Activated CD4-positive, alpha-beta T cell treated with anti-CD3 and anti-CD28 coated beads, Interleukin-2, amount 50 U/mL, for 1 hour (primary cell): ENCODE measurements at places on chromosomes 1 and 21.

- no peak for DNase-seq
Measured at GRCh38 chr1:21638531-21639341, 30.4 kb downstream of the RAP1GAP start.

DNA sequence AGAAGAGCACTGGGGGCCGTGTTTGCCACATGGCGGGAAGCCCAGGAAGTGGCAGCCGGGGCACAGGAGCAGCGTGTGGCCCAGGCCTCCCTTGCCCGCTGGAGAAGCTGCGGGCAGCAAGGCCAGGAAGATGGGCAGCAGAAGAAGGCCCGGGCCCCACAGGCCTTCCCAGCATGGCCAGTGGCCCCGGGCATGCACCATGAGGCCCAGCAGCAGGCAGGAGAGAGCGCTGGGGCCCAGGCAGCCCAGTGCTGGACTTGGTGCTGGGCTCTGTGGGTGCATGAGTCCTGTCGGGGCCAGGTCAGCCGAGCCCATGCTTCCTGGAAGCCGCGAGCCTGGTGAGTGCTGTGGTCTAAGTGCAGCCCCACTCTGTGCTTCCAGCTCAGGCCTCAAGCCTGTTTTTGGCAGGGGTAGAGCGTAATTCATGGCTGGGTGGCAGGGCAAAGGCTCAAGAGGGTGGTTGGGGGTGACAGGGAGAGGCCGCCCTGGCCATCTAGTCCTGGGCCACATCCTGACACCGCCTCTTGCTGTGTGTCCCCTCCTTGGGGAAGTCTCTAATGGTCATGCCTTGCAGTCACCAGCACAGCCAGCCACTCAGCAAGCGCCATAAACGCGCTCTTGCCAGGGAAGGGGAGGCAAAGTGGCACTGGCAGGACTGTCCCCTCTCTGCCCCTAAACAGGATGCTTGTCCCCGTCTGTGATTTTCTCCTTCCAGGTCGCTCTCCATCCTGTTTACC is 21.3 kb downstream of the MTHFR start:
- DNase-seq = no peak

DNA sequence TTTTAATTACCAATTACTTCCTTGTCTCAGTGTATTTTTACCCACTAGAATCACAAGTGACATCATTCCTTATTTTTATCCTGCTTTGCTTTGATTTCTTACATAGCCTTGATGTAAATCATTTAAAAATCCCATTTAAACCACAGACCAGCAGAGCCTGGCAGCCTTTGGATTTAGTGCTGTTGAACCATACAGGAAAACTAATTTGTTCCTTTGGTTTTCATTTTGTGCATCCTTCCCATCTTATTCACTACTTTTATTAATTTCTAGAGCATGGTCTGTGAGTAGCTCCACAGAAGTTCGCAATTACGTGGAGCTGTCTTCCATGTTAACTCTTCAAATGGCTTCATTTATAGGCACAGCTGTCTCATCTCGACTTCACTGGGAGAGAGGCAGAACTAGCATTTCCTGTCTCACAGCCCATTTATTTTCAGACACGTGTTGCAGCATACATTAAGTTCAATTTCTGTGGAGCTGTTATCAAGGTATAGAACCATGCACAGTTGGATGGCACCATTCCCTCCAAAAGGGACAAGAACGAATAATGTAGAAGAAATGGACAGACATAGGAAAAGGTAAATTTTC is 235.3 kb downstream of the MRPL39 start:
- no peak for DNase-seq

DNA sequence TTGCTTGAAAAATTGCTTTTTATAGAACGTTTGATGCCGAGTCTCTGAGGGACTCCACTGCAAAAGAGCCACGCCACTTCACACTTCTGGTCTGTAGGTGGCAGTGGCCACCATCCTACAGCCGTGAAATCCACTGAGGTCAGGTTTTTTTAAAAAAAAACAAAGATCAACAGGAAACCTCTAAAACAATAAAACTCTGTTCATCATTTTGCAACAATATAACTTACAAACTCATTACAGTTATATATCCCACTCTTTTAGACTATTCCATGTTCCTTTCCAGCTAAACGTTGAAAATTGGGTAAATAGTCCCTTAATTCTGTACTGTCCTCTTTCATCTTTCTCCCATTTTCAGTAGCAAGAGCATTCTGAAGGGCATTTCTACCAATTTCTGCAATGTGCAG is 64.6 kb upstream of the FMN2 start:
- no peak for DNase-seq

GRCh38 chr1:181345146-181345545 is 138.2 kb upstream of the CACNA1E start:
- DNase-seq = no peak

- no peak for DNase-seq
Measured at GRCh38 chr1:151010346-151010726, 2.1 kb downstream of the PRUNE1 start.
